ENCODE measurements at places on chromosomes 7 and 10.

- peak; percentile 16 for DNase-seq
Measured at GRCh38 chr10:28248092-28248491, 54.8 kb downstream of the MPP7 start.

DNA sequence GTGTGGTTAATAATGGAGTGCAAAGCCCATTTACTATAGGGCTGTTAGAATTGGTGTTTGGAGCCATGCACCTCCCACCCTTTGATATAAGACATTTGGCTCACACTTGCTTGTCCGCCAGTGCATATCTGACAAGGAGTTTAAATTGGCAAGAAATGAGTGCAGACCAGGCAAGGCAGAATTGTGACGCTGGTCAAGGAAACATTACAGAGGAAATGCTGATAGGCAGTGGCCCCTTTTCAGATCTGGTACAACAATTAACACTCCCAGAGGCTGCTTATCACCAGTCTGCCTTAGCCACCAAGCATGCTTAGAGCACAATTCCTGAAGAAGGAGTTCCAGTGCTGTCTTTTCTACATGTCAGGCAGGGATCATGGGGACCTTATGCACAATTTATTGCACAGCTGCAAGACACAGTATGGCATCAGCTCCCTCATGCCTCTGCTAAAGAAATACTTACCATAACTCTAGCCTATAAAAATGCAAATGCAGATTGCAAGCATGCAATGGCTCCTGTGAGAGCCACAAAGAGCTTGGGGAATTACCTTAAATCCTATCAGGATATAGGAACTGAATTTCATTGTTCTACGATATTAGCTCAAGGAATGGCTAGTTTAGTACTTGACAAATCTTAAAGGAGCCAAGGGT is 35.2 kb downstream of the OR13A1 start:
- no peak for DNase-seq

GRCh38 chr10:9331583-9332008 is 1277.1 kb downstream of the GATA3 start:
- peak; percentile 43 for DNase-seq

DNA sequence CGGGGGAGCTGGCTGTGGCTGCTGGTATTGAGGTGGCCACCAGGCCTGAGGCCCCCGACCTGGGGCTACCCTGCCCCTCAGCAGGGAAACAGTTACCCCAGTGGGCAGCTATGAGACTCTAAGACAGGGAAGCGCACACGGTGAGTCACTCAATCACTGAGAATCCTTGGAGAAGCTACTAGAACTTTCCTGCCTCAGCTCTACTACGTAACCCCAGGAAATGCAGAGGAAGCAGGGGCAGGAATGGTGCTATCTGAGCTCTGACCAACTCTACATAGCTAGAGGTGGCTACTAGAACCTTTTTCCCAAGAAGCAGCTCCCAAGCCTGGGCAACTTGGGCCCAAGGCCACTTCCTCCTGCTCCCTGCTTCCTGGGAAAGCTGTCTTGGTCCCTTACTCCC is 11.8 kb downstream of the DNAJB12 start:
- no peak for DNase-seq

- no peak for DNase-seq
Measured at GRCh38 chr10:115850666-115851065, 422.3 kb downstream of the GFRA1 start.

GRCh38 chr7:149724661-149725425 is 48.5 kb downstream of the ZNF467 start:
- DNase-seq, result no peak

DNA sequence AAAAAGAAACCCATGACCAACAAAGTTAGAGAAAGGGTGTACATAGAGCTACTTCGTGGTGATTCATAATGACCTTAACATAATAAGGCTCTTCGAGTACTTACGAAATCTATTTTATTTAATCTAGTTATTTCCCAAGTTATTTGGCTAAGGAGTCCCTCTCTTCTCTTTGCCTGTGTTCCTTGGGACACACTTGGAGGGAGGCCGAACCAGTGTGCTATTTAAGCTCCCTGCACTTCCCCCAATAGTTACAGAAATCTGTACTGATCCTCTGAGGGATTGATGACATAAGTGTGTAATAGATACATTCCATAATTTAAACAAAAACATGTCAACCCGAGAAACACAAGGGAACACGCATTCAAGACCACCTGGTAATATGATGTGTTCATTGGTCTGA is 351.1 kb downstream of the GATA3 start:
- no peak for DNase-seq

GRCh38 chr10:110843031-110843430 is 28.7 kb upstream of the PDCD4 start:
- no peak for DNase-seq

DNA sequence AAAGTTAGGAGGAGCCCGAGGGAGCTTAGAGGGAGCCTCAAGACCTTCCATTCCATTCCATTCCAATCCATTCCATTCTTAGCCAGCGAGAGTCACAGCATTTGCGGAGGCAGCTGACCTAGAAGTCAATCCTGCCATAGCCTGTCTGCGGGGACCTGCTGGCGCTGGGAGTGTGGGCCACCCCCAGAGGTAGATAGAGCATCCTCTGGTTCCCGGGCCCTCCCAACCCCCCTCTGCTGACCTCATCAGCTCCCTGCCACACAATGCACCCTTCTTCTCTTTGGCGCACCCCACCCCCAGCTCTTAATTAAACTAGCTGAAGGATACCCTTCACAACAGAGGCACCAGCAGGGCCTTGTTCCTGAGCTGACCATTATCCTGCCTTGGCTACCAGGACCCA is 152.5 kb upstream of the ZMIZ1 start:
- DNase-seq, result no peak

GRCh38 chr7:131012477-131013031 is 278.5 kb upstream of the KLF14 start:
- DNase-seq, result peak; percentile 74

DNA sequence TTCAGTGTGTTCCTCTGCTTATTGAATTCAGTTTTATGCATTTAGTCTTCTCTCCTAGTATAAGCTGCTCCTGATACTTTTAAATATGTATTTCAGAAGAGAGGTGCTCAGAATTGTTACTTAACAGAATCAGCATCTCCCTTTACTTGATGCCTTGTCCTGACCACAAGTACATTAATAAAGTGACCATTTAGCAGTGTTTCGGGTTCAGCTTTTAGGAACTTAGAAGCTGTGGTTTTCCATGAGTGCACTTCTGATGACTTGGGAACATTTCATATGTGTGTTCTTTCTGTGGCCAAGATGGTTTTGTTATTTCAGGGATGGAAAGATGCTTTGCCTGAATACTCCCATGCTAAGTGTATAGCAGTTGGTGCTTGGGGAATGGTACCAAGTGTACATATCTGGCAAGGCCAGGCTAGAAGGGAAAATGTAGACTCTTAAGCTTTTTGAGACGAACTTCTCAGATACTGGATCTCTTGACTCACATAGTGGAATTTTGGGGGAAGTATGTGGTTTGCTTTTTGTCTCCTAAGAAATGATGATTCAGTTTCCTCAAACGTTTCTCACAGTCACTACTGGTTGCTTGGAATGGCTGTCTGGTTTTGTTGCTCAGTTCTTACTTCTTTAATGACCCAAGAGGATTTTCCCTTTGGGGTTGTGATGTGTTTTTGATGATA is 17.2 kb downstream of the SGPL1 start:
- peak; percentile 95 for DNase-seq

DNA sequence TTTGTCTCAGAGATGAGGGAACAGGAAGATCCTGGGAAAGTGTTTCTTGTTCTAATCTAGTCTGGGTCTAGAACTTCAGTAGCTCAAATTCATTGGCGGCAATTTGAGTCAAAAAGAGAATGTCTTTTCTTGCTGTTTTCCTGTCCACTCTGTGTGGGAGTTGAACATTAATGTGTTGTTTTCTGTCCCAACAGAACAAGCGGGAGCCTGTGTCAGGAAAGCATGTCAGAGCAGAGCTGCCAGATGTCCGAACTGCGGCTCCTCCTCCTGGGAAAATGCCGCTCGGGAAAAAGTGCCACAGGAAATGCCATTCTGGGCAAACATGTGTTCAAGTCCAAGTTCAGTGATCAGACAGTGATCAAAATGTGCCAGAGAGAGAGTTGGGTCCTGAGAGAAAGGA is 16.0 kb downstream of the GIMAP8 start:
- DNase-seq, result no peak

- DNase-seq, result no peak
Measured at GRCh38 chr7:37071124-37071523, 346.8 kb upstream of the AOAH start.

DNA sequence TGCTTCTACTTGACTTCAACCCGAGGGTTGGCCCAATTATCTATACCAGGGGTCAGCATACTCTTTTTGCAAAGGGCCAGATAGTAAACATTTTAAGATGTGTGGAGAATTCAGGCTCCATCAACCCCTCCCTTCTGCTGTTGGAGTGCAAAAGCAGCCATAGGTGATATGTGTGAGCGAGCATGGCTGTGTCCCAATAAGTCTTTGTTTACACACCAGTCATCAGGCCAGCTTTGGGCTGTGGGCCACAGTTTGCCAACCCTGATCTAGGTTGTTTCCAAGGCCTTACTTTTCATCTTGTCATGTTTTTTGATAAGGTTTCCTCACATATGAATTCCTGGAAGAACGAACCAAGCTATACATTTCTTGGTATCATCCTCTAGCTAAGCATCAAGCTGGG is 136.9 kb upstream of the VIPR2 start:
- DNase-seq, result no peak

- DNase-seq, result no peak
Measured at GRCh38 chr7:109126404-109127050, 556.9 kb downstream of the DNAJB9 start.

GRCh38 chr7:11228515-11228914 is 254.8 kb downstream of the PHF14 start:
- peak; percentile 52 for DNase-seq

GRCh38 chr10:42939237-42939636 is 137.6 kb upstream of the RET start:
- DNase-seq, result no peak

GRCh38 chr10:95384011-95384704 is 93.4 kb upstream of the PDLIM1 start:
- DNase-seq, result no peak

DNA sequence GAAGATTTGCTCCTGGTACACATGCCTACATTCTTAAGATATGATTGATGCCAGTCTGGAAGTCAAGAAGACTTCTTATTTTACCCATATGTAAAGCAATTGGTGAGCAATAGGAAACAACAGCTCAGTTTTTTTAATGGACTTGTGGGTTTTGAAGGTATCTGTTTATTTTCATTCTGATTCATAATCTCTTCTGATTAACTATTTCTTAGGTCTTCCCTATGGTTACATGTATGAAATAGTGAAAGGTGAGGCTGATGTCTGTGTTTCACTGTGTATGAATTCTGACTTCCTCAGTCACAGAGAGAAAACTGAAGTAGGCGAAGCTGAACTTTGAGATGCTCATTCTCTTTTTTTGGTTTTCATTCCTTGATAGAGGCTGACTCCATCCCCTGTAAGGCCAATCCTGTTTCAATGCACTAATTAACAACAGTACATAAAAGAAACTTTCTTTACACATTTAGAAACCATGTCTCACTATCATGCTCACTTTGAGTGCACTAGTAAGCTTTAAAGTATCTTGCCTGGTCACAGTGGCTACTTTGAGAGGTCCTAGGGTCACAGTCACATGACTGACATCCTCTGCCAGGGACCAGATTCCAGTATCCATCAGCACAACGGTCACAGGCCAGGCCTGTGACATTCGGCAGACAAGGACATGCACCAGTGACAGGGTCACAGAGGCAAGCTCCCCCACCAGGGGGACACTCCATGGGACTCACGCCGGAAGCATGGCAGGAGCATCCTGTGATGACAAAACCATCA is 59.5 kb upstream of the LAMB1 start:
- DNase-seq, result peak; percentile 45

- no peak for DNase-seq
Measured at GRCh38 chr10:72461085-72461484, 106.4 kb upstream of the DNAJB12 start.

DNA sequence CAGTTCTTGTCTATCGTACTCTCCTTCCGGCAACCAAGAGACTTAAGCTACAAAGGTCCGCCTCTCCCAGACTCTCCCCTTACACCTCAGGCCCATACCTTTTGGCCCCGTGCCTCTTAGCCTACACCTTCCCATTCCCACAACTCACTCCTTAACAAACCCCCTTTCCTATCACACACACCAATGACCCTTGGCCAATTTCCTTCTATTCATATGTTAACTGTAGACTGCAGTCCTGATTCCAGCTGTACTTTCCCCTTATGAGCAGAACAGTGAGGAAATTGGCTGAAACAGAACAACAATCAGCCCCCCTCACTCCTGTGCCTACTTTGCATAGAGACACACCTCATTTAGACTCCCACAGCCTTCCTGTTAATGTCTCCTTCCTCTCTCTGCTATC is 1.4 kb upstream of the TMEM139 start:
- no peak for DNase-seq

DNA sequence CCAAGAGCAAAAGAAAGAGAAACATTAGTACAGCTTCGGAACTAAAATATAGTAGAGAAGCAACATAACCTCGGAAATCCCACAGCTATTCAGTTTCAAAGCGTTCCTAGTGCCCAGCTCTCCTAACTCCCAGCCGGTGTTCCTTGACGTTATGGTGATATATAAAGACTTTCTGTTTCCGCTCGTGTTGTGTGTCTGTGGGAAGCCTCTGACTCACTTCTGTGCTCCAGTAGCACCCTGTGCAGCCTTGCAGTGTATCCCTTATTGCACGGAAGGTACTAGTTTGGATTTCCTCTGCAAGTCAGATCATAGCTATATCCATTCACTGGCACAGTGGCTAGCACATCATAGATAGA is 535 bp downstream of the ASAH2B start:
- peak; percentile 73 for DNase-seq

- no peak for DNase-seq
Measured at GRCh38 chr7:127256041-127256725, 3.4 kb upstream of the GRM8 start.

DNA sequence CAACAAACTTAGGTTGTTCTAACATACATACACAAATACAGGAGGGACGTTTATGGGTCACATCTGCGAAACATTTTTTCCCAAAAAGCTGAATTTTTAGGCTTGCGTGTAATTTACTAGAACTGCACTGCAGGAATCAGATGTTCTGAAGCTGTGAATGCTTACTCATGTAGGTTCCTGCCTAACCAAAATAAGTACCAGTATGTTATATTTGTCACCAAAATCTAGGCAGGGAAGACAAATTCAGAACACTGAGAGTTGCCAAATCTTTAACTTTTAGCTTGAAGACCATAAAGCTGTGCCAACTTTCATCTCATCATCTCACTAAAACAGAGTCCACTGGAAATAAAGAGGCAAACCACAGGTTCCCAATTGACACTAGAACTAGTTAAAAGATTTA is 5.7 kb downstream of the UBE2H start:
- no peak for DNase-seq

Data from LHCN-M2 (cell line).